ENCODE measurements at places on chromosomes 2 and 18.

- DNase-seq: no peak
These were observed 33.6 kb upstream of the SERPINE2 start for GRCh38 chr2:224072541-224073188.

GRCh38 chr2:38138996-38139395 lies 63.0 kb upstream of the CYP1B1 start:
- no peak for DNase-seq

DNA sequence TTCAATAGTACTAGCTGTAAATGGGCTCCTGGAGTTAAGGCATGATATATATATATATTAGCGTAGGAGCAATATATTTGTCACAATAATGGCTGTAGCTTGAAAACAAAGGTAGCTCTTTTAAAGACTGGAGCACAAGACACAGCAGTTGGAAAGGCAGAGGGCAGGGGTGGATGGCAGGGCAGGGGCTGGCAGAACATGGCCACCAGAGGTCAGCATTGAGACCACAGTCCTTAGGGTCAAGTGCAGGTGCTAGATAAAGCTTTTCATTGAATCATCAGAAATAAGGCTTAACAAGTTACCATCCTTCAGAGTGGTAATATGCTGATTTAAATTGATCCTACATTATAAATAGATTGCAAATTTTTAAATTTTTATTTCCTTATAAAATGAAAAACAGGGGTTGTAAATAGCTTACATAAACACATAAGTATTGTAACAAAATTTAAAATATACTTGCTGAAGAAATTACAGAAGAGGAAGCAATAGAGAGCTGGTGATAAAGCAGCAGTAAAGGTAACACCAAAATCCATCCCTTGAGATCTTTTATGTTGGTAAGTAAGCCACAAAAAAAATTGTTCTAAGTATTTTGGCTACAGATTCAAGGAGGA lies 161.2 kb upstream of the PIEZO2 start:
- no peak for DNase-seq

GRCh38 chr2:171109020-171109419 lies 51.7 kb downstream of the TLK1 start:
- DNase-seq: no peak

- DNase-seq: no peak
These were observed 52.0 kb downstream of the GYPC start for GRCh38 chr2:126707941-126708340.

- no peak for DNase-seq
These were observed 182.0 kb downstream of the PRKCE start for GRCh38 chr2:45833301-45833967.

DNA sequence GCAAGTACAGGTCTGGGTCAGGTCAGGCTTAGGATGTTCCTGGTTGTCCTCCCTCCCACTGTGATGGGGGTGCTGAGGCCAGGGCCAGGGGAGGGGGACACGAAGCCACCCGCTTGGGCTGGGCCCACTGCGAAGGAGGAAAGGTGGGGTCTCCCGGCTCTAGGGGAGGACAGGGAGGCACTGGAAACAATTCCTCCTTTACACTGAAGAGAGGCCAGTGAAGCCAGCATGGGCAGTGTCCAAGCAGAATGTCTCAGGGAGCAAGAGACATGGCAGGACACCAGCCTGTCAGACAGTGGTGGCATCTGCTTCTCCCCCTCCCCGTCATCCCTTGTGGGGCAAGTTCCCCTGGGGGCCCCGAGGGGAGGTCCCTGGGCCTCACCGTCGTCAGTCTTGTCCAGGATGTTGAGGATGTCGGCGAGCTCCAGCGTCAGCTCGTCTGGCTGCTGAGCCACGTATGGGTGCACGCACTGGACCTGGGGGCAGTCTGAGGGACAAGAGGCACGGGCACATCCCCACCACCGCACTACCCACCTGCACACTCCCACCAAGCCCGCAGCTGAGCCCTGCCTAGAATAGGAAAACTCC lies 10.8 kb downstream of the SNORC start:
- DNase-seq: no peak
